ENCODE measurements at places on chromosomes 5 and 9.

- DNase-seq: no peak
These were observed 35.1 kb downstream of the SH3GLB2 start for GRCh38 chr9:128992995-128993394.

GRCh38 chr9:99069546-99069945 lies 35.4 kb upstream of the TGFBR1 start:
- DNase-seq: no peak

DNA sequence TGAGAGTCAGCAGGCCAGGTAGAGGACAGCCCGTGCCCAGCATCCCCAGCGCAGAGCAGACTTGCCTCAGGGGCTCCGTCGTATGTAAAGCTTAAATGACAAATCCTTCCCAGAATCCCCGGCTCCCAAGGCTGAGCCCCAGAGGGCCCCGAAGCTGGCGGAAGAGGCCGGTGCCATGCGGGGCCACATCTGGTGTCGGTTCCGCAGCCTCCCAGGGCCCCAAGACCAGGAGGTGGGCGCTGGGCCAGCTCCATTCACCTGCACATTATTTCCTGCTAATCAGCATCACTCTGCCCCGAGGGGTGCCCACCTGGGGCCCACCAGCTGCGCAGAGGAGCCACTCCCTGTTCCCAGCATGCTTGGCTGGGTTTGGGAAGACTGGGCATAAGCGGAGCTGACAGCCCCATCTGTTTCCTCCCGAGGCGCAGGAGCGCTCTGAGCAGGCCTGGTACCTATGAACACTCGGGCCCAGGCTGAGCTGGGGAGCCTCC lies 124.0 kb upstream of the PPP1R26 start:
- DNase-seq: no peak

DNA sequence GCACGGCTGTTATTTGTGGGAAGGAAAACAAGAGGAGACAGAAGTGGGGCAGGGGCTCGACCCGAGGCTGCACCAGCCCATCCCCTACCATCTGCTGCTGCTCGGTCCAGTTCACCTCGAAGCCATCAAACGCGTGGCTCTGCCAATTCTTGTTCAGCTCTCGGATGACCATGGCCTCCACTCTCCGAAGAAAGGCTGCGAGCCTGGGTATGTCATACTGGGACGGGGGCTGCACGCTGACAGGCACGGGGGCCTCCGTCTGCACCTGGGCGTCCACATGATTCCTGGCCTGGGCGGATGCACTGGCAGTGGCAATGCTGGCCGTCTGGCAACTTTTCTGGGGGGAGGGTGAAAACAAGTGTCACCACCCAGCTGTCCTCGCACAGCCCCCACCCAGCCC lies 16.0 kb downstream of the DYNC2I2 start:
- DNase-seq: no peak

DNA sequence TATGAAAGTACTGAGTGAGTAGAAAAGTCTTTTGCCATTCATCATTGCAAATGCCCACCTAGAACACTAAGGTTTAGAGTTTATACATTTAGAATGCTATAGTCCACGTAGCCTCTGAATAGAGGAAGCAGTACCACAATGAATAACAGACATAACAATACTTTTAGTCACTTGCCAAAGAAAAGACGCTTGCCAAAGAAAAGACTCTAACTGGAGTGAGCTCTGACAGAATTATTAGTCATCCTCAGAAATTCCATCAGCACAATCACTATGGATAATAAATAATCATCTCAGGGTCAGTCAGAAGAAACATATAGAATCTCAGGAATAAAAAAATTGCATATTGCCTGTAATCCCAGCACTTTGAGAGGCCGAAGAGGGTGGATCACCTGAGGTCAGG lies 168.5 kb upstream of the TARS1 start:
- DNase-seq: no peak

- DNase-seq: no peak
These were observed 7.3 kb upstream of the AMBP start for GRCh38 chr9:114085387-114085789.

DNA sequence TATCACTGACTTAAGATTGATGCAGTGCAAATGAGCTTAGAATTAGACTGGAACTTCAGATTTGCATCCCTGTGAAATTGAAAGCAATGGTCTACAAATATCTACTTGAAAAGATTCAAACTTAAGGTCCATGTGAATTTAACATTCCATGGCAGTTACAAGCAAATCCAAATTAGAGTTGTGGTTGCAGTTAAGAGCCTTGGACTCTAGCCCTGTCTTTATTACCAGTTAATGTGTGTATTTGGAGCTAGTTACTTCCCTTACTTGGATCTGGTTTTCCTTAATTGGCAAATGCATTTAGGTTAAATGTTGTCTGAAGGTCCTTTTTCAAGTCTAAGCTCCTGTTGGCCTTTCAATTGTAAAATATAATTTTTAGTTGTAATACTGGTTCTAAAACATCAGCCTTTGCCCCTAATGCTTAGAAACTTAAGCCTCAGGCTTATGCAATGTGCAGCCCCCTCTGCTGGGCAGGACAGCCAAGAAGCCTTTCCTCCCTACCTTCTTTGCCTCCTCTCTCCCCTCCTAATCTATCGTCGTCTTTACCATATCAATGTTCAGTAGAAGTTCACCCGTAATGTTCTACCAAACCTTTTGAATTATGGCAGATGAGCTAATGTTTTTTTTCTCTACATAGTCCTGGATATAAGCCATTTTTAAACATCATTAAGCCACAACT lies 59.5 kb downstream of the ERMP1 start:
- no peak for DNase-seq

GRCh38 chr9:129810116-129810515 lies 7.1 kb downstream of the TOR1B start:
- DNase-seq: no peak

DNA sequence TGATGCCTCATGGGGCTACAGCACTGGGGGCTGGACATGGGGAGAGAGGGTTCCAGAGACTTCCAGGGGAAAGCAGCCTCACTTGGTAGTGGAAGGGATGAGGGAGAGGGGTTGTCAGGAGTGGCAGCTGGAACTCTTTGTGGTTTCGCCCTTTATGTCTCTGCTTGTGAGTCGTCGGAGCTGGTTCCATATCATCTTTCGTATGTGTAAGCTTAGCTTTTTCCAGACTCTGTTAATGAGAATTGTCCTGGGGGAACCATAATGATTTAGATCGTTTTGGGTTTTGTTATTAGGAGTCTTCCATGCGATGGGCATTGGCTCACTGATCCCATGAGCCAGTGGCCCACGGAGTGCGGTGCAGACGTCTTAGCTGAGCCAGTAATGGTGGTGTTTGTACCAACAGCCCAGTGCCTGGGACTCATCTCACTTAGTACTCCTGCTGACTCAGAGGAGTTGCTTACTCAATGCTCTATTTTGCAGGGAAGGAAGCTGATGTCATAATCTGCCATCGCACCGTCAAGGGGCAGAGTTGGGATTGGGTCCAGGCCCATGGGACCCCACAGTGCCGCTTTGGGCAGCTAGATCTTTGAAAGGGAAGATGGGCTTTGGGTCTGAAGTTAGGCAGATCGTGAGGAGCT lies 48.5 kb downstream of the NEK6 start:
- DNase-seq: no peak

GRCh38 chr5:126826619-126827215 lies 49.8 kb downstream of the LMNB1 start:
- no peak for DNase-seq

Data from stimulated activated CD8-positive, alpha-beta memory T cell treated with anti-CD3 and anti-CD28 coated beads, Interleukin-2, amount 100 ng/mL, for 1 hour (primary cell).